Stimulated activated CD8-positive, alpha-beta memory T cell treated with anti-CD3 and anti-CD28 coated beads, Interleukin-12 subunit alpha, Interleukin-12 subunit beta, amount 100 ng/mL, for 1 hour (primary cell): ENCODE measurements at places on chromosomes 6 and 20.

- DNase-seq: no peak
These were observed 139.0 kb upstream of the JAG1 start for GRCh38 chr20:10812759-10813327.

- no peak for DNase-seq
These were observed 91.7 kb downstream of the COL21A1 start for GRCh38 chr6:56155634-56156141.

- DNase-seq: no peak
These were observed 67.7 kb upstream of the IFNGR1 start for GRCh38 chr6:137286916-137287315.

- DNase-seq: no peak
These were observed 36.7 kb downstream of the MARCKS start for GRCh38 chr6:113893866-113894265.

- no peak for DNase-seq
These were observed 61.9 kb downstream of the CNKSR3 start for GRCh38 chr6:154448448-154449096.

- DNase-seq: no peak
These were observed 47.5 kb upstream of the TMX4 start for GRCh38 chr20:8067082-8067481.
